ACHN (cell line): ENCODE measurements at places on chromosomes 3 and 15.

DNA sequence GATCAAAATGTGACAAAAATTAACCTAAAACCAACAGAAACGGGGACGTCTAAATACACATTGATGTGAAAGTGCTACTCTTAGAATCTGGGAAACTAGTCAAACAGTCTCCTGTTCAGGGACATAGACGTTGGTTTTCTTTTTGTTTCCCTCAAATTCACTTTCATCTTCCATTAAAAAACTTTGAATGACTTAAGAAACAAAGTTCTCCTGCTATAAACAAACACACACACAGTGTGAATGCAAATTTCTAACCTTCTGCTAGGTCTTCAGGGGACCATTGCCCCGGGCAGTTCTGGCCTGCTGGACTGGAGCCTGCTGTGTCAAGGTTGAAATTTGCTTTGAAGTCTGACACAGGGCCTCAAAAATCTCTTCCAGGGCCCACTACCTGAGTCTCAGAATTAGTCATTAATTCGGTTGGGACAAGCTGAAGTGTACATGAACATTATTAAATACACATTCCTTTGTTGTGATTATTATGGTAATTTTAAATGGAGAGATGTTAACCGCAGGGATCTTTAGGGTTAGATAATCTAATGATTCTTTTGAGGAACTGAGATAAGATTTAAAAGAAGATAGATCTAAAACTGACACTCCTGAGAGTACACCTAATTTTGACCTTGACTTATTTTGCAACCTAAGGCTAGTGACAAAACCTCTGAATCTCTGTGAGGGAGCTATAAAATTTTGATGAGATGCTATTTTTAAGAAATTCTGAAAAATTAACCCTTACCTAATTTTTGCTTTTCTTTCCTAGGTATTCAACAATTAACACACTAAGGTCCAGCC is 1260.4 kb downstream of the ROBO1 start:
- no peak for DNase-seq

GRCh38 chr3:184005941-184006507 is 11.7 kb downstream of the ABCC5 start:
- peak; percentile 73 for DNase-seq

- no peak for DNase-seq
Observed at GRCh38 chr15:57221134-57221533, 155.2 kb upstream of the CGNL1 start.

- DNase-seq = no peak
Observed at GRCh38 chr3:176055836-176056235, 1141.4 kb downstream of the TBL1XR1 start.

DNA sequence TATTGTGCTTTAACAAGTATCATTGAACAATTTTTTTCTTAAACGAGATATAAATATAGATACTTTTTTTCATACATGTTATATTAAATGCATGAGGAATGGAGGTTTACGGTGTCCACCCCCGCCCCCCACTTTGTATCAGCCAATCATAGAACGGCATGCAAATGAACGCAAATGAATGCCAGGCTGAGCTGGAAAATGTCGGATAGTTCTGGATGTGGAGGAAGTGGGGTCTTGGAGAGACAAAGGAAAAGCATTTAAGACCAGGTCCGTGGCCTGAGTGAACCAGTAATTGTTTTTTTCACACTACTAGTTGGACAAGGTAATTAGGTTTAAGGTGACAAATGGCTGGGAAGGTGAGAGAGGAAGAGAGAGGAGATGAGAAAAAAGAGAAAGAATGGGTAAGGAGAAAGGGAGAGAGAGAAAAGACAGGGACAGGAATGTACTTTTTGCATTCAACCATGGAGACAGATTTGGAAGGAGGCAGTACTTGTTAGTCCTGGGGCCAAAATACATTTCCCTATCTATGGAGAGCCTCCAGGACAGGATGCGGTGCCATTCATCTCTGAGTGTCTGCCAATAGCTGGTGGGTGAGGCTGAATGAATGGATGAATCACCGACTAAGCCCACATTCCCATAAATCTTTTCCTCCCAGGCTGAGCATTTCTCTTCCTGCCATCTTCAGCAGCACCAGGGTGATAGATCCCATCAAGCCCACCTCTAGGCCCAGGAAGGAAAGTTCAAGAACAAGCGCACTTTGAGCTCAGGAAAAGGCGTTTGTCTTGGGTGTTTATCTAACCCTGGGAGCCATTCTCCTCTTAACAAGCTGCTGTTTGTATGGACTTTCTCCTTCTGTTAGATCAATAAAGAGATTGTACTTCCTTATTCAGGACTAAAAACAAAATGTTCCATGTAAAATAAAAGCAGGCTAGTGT is 1.4 kb upstream of the RAD18 start:
- peak; percentile 78 for DNase-seq

GRCh38 chr15:55035749-55036148 is 161.0 kb downstream of the RSL24D1 start:
- DNase-seq = no peak

GRCh38 chr15:89937365-89938350 is 24.9 kb upstream of the ARPIN start:
- DNase-seq = no peak
